ENCODE measurements at places on chromosomes 12 and 14. TPM values are rescaled to one million over a fixed set of nuclear protein-coding genes. Genes with fewer than 3 reads are reported as not detected.

Gene MMP19
- 6.8 TPM for total RNA-seq

GRCh38 chr14:76995279-76996035 is 33.1 kb downstream of the IRF2BPL start:
- DNase-seq: no peak

Gene KRT74
- not detected for total RNA-seq

GRCh38 chr14:91877376-91877915 is 10.1 kb upstream of the TC2N start:
- DNase-seq: no peak

Gene CRIP1
- 0.51 TPM for total RNA-seq

GRCh38 chr14:68135566-68135965 is 316.0 kb downstream of the RAD51B start:
- DNase-seq: no peak

DNA sequence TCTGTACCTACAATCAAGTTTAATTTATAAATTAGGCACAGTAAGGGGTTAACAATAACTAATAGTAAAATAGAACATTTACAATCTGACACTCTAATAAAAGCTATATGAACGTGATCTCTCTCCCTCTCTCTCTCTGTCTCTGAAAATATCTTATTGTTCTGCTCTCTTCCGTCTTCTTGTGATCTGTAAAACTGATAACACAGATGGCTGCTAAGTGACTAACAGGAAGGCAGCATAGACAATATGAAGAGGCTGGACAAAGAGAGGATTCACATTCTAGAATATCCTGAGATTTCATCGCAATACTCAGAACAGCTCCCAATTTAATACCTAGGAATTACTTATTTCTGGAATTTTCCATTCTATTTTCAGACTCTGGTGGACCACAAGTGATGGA is 827.2 kb downstream of the FLRT2 start:
- DNase-seq: no peak

Gene BIN2
- 1.3 TPM for total RNA-seq

All from uterus (tissue), 4 donors.